Mesothelial cell of epicardium (in vitro differentiated cells): ENCODE measurements at places on chromosomes 5 and 9. TPM values are rescaled to one million over a fixed set of nuclear protein-coding genes. Genes with fewer than 3 reads are reported as not detected.

DNA sequence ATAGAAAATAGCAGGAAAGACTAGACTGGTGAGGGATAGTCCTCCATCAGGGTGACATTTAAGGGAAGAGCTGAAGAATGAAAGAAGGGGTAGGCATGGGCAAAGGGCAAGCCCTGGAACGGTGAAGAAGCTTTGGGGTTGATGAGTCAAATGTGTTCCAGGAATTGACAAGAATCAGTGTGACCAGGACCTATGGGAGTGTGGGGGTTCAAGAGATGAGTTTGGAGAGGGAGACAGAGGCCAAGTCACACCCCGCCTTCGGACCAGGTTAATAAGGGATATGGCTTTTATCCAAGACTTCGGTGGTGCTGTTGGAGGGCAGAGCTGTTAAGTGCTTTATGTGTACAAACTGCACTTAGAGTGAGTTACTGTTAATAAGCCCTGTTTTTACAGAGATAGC lies 920 bp downstream of the PMPCA start:
- DNase-seq, result no peak

DNA sequence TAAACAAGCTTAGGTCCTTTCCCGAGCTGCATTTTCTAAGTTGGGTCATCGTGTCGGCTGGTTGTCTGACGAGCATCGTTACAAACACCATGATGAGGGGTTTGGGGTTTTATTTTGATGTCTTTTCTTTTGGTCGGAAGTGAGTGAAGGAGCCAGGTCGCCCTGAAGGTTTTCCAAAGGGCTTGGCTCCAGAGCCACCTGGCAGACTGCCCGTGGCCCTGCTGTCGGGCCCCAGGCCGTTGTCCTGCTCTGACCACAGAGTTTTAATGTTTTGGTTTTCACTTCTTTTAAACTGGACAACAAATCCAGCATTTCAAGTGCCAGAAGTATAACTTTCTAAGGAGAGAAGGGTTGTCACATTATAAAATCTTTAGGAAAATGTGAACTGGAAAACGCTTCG lies 42.3 kb downstream of the TENT4A start:
- no peak for DNase-seq

GRCh38 chr5:22391956-22392355 lies 461.2 kb downstream of the CDH12 start:
- no peak for DNase-seq

DNA sequence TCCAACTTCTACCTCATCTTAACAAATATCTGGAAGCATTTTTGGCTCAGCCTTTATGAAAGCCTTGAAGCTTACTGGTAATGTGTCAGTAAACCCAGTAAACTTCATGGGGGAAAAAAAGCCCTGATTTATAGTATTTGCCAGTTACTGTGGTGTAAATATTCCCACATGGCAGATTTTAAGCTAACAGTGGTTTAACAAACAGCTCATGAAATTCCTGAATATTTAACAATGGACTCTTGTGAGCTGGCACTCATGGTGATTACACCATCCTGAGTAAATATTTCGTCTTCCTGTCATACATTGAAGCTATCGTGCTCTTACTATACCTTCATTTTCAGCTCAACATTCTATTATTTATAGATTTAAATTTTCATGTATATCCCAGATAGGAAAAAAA lies 57.0 kb upstream of the ACOT12 start:
- DNase-seq, result no peak

Gene TRPM3
- 1.1 to 1.6 TPM (median 1.1 TPM) in 3 replicates for total RNA-seq

GRCh38 chr9:9754186-9754585 lies 858.6 kb downstream of the PTPRD start:
- DNase-seq, result no peak

Gene INSL4
- not detected in 3 replicates for total RNA-seq

Gene ANGPTL2
- total RNA-seq, result 15.5 to 16.6 TPM (median 16.6 TPM) in 3 replicates

- DNase-seq, result no peak
Measured at GRCh38 chr9:128192601-128193371, 1.4 kb upstream of the CIZ1 start.

Gene TTC1
- total RNA-seq, result 36.7 to 38.3 TPM (median 38.3 TPM) in 3 replicates

- DNase-seq, result no peak
Measured at GRCh38 chr5:9282211-9282610, 263.7 kb downstream of the SEMA5A start.

GRCh38 chr5:13985731-13986418 lies 41.4 kb upstream of the DNAH5 start:
- no peak for DNase-seq

DNA sequence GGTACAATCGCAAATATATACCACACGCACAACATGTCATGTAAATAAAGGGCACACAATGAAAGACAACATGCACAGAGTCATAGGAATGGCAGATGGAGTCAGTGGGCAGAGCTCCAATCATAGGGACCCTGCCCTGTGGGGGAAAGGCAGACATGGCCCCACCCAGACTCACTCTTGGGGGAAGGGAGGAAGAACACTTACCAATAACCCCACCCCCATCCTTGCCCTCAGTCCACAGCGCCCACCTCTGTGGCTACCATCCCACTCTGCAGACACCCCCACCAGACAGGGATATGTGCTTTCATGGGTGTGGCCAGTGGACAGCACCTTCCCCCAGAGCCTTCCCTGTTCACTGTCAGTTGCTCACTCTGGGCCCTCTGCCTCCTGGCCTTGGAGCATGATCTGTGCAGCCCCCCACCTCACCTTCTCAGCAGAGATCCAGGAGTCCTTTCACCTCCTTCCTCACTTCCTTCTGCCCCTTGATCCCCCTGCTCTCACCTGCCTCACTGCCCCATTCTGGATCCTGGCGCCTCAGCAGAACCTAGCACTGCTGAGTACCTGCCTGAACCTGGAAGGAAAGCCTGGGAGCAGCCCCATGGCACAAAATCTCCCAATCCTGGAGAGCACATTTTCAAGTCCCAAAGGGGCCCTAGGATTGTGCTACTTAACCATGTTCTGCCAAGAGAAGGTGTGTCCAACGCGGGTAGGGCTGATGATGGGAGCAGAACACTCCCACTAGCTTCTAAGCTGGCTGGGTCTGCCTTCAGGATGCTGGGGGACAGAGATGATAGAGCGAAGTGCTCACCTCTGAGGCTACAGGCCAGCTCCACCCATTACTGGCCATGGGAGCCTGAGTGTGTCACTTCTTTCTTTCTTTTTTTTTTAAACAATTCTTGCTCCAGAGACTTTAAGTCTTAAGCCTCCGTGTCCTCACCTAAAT lies 1.5 kb upstream of the PHF19 start:
- DNase-seq, result no peak

GRCh38 chr5:1975898-1976765 lies 93.4 kb upstream of the IRX4 start:
- no peak for DNase-seq

- DNase-seq, result no peak
Measured at GRCh38 chr5:14062178-14062577, 81.0 kb upstream of the TRIO start.

- DNase-seq, result no peak
Measured at GRCh38 chr9:126457175-126457547, 130.5 kb downstream of the MVB12B start.

Gene SPATA31A3
- not detected in 3 replicates for total RNA-seq

GRCh38 chr9:14354201-14354600 lies 40.3 kb upstream of the NFIB start:
- DNase-seq, result no peak

Gene PCDHGB4
- total RNA-seq, result 31.0 to 35.5 TPM (median 33.0 TPM) in 3 replicates

GRCh38 chr5:3288325-3288724 lies 307.3 kb upstream of the IRX1 start:
- peak; percentile 22 for DNase-seq

GRCh38 chr9:21385131-21385670 lies at the start of gene IFNA2:
TSS of gene IFNA2 (minus strand) at chr9:21385398. CDS start at chr9:21385329, 69 bp downstream.
- no peak for DNase-seq

DNA sequence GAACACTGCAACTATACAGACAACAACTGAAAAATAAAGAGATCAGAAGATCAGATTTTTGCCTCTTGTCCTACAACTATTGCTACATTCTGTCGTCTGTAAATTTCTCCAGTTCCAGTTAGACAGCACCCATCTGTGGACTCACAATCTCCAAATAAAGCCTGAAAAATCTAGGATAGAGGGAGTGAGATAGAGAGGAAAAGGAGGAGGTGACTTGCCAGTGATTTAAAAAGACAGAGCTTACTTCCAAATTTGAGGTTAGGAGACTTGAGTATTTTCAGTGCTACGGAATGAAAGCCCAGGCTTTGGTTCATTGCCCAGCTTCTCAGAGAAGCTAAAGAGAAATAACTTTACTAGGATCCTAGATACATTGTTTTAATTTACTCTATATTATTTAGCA lies 63.6 kb downstream of the PTCD2 start:
- DNase-seq, result no peak

GRCh38 chr5:90866333-90866732 lies 307.7 kb downstream of the ADGRV1 start:
- DNase-seq, result no peak

DNA sequence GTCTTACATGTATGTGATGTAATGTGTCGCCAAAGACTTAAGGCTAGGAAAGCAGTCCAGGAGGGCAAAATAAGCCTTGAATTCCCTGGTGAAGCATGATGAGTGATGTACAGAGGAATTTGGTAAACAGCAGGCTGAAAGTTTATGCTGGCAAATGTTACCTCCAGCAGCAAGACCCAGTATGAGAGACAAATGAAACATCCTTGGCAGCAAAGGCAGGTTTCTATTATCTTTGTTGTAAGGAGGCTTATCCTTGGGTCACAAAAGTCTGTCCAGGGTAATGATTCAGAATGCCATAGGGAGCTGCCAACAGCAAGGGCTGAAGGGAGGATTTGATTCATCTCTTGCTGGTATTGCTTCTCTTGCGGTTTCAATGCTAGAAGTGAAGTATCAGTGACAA lies 75.9 kb upstream of the HTR4 start:
- DNase-seq, result no peak

Gene TAF1L
- total RNA-seq, result 0.05 TPM in 1 of 3 replicates, not detected in the others

Gene KLHL9
- total RNA-seq, result 36.7 to 37.5 TPM (median 36.9 TPM) in 3 replicates

- no peak for DNase-seq
Measured at GRCh38 chr9:94908011-94908563, 181.6 kb downstream of the AOPEP start.

Gene FBP2
- total RNA-seq, result not detected in 3 replicates

GRCh38 chr9:134317790-134318414 lies 8.4 kb upstream of the RXRA start:
- DNase-seq, result no peak

Gene FAM81B
- total RNA-seq, result 2.7 to 4.3 TPM (median 4.0 TPM) in 3 replicates

Gene CA9
- total RNA-seq, result 1.1 to 2.3 TPM (median 1.7 TPM) in 3 replicates

DNA sequence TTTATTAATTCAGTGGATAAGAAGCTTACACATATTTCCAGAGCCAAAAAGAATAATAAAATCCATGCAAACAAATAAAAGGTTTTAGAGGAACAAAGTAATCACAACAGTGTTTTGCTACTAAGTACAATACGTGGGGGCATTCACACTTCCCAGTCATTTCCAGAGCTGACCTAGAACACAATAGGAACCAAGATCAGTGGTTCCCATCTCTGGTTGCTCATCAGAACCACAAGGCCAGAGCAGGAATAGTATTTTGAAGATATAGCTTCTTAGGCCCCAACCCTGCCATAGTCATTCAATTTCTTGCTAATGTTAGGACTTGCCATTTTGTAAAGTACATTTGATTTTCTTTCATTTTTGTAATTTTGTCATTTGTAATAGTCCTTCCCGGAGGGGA lies 215.4 kb downstream of the NR3C1 start:
- DNase-seq, result no peak

DNA sequence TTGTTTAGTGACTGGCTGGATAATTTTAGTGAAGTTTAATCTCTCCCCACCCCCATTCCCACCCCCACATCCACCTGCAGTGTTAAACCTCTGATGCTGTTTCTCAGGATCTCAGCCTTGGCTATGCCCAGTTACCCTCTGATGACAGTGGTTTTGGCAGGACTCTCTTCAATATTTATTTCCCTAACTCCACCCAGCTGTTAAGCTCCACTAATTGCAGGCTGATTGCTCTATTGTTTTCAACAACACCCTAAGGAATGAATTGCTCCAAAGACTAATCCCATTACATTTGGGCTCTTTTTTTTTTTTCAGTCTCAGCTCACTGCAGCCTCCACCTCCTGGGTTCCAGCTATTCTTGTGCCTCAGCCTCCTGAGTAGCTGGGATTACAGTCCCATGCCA lies 46.3 kb downstream of the PHAX start:
- DNase-seq, result no peak

- no peak for DNase-seq
Measured at GRCh38 chr9:112020680-112021596, 124.3 kb downstream of the UGCG start.

Gene SPATA9
- 0.74 to 1.3 TPM (median 0.95 TPM) in 3 replicates for total RNA-seq

DNA sequence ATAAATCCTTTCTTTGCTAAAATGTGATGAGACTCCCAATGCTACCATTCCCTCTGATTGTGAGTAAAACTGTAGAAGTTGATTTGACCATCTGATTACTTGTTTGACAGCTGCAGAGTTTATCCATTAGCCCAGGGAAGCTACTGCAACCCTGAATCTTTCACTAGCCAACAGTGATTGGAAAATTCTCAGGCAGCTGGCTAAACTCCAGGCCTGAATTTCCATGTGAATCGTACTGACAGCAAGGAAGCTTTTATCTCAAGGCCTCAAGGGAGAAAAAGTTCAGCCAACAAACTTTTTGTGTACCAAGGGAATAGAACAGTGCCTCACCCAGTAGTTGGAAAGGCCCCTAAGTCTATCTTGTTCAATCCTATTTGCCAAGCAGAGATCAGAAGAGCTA lies 246.7 kb upstream of the TRPM3 start:
- DNase-seq, result no peak

DNA sequence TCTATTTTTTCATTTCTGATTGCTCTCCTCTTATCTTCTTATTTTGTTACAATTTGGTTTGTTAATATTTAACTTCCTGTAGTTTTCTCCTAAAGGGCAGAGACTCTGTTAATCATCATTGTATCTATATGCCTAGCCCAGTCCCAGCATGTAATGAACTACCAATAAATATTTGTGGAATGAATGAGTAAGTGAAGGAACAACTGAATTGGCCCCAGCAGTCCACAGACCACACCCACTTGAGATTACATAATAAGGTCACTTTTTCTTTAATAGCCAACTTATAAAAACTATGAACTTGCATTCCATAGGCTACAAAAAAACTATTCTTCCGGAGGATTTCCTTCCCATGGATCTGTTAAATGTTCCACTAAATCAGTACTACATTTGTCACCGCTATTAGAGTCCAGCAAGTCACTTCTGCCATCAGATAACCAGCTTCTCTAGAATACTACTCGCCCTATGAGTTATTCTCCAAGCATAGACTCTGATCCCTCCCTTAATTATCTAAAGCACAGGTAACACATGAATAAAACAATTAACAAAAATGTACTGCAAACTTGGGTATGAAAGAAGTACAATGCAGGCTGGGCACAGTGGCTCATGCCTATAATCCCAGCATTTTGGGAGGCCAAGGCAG lies 27.5 kb upstream of the TNPO1 start:
- DNase-seq, result no peak

- DNase-seq, result no peak
Measured at GRCh38 chr9:129478961-129479630, 141.8 kb downstream of the C9orf50 start.

GRCh38 chr9:138021251-138022056 lies 143.9 kb downstream of the CACNA1B start:
- DNase-seq, result no peak

- no peak for DNase-seq
Measured at GRCh38 chr5:14204785-14205321, 61.7 kb downstream of the TRIO start.
